ENCODE measurements at places on chromosomes 11 and 22. TPM values are rescaled to one million over a fixed set of nuclear protein-coding genes. Genes with fewer than 3 reads are reported as not detected.

- no peak for DNase-seq
Observed at GRCh38 chr11:33557201-33557600, 143.4 kb downstream of the C11orf91 start.

DNA sequence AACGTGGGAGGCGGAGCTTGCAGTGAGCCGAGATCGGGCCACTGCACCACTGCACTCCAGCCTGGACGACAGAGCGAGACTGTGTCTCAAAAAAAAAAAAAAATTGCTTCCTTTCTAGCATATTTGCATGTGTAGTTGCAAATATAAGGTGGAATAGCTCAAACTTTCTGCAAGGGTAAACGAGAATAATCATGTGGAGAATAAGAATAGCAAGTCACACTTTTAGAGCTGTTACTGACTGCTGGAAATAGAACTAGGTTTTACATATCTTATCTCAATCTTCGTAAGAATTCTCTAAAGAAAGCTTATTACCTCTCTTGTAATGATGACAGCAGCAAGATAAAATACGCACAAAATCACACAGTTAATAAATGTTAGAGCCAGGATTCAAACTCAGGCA is 1.6 kb downstream of the L3MBTL2 start:
- DNase-seq = no peak

- no peak for DNase-seq
Observed at GRCh38 chr22:50016988-50017700, 4.6 kb upstream of the IL17REL start.

RFPL1 gene
- 1.2 TPM for polyA plus RNA-seq

- DNase-seq = peak; percentile 44
Observed at GRCh38 chr22:41862160-41862529, 29.2 kb downstream of the SREBF2 start.

DNA sequence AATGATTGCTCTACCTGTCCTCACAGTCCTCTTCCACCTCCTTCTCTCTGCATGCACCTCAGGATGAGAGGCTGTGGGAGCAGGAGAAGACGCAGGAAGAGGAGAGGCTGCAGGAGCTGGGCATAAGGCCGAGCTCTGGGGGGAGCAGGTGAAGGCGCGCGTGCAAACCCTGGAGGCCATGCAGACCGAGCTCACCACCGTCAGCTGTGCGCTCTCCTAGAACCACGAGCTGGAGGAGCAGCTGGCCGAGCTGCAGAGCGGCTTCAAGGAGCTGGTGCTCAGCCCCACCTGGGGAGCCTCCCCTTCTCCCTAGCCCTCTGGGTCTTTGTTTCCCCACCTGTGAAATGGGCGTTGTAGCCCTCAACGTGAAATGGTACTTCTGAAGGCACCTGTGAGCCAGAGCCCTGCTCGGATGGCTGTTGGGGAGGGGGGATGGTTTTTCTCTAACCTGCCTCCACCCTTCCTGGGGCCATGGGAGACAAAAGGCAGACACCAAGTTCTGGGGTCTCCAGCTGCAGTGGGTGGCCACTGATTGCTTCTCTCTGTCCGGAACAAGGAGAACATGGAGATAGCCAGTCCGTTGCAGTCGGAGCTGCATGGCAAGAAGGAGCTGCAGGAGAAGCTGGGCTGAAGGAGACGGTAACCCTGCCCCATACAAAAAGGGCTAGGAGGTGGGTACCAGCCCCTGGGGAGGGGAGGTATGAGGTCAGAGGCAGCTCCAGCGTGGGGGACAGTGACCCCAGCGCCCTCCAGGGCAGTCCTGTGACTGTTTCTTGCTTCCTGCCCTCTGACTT is 65.2 kb upstream of the A4GALT start:
- DNase-seq = no peak

GRCh38 chr11:26244207-26244606 is 87.7 kb upstream of the ANO3 start:
- no peak for DNase-seq

Data from renal cortex interstitium (tissue), 15 donors.